ENCODE measurements at places on chromosomes 7 and 10.
A peak's percentile ranks its signal among the peaks of the same experiment; 100 is the strongest.

DNA sequence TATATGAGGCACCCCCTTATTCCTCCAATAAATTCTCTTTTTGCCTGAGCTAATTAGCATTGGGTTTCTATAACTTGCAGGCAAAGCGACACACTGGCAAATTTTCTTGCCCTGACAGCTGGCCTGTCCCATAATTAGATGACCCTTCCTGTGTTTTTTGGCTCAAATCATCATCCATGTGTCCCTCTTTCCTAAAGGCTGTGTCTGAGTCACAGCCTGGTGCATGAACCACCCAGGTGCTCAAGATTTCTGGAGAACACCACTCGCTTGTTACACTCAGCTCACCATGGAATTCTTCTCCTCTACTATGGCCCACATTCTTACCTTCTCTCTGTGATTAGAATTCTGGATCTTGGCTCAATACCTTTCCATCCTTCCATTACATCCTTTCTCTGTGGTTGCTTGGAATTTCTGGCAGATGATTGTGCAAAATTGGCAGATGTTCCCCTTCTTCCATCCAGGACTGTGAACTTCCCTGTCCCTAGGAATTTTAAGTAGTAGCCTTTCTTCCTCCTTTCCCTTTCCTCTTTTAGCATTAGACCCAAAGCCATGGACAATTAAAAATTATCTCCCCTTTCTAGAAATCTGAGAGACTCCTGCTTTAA, 116.0 kb upstream of the ANKRD1 start:
- DNase-seq: peak; percentile 76

GRCh38 chr10:113576852-113577251, 24.0 kb downstream of the HABP2 start:
- peak; percentile 59 for DNase-seq

- no peak for DNase-seq
Observed at GRCh38 chr10:484441-484924, 205.0 kb downstream of the DIP2C start.

- DNase-seq: peak; percentile 76
Observed at GRCh38 chr10:114879093-114879492, 57.5 kb downstream of the FHIP2A start.

DNA sequence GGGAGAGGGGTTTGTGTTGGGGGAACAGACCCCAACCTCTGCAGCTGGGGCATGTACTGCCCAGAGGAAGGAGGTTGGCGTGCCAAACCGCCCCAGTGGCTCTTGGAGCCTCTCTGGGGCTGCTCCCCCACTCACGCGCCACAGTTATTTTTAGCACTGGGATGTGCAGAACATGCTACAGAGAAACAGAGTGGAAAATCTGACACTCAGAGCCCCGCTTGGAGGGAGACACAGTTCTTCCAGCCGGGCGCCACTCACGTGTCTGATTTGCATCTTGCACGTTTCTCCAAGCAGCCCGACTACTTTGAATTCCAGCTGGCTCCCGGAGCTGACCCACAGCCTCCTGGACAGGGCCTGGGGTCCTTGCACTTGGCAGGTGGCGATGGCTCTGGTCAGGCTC, 182.0 kb downstream of the RPS24 start:
- DNase-seq: peak; percentile 99

DNA sequence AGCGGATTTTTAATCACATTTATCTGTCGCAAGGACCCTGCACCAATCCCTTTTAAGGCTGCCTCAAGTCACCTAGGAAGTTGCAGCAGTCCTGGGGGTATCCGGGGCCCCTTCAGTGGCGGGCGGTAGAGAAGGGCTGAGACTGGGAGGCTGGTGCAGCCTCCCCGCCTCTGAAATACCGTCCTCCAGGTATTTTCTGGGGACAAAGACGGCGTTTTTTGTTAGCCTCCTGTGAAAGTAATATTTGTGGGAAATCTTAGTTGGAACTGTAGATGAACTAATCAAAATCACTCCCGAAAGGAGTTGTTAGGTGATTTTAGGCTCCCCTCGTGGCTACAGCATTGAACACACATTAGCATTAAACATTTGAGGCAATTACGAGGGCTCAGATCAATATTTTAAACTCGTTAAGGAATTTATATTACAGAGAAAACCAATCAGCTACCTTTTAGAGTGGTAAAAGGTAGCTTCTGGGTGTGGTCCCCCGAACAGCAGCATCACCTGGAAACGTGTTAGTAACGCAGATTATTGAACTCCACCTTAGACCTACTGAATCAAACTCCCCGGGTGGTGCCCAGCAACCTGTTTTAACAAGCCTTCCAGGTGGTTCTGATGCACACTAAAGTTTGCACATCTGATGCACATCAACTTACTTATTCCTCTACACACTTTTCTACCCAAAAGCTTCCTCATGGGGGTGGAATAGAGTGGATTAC, 530 bp upstream of the ANXA7 start:
- no peak for DNase-seq

GRCh38 chr7:28748933-28749584, 209.1 kb downstream of the TRIL start:
- peak; percentile 58 for DNase-seq

- DNase-seq: peak; percentile 67
Observed at GRCh38 chr10:128507066-128507465, 380.8 kb upstream of the MKI67 start.

DNA sequence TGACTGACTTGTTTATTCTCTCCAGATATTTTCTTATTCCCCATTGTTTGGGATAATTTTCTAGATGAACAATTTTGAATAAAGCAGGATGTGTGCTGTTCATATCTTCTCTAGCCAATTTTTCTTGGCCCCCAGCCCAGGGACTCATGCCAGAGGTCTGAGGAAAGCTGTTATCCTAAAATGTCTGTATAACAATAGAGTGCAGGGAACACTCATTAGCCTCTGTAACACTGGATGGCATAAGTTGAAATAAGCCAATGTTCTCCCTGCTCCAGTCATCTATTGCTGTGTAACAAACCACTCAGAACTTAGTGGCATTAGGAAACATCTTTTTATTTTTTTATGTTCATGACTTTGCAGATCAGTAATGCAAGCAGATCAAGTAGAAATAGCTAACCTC, 121.7 kb upstream of the TRIM24 start:
- peak; percentile 86 for DNase-seq

GRCh38 chr7:84675633-84676034, 481.0 kb upstream of the SEMA3A start:
- DNase-seq: no peak

- peak; percentile 61 for DNase-seq
Observed at GRCh38 chr10:124626759-124627380, 117.3 kb downstream of the FAM53B start.
